ENCODE measurements at places on chromosomes 13 and 19. TPM values are rescaled to one million over a fixed set of nuclear protein-coding genes. Genes with fewer than 3 reads are reported as not detected.

GRCh38 chr13:79037197-79037596 is 368.9 kb downstream of the RBM26 start:
- no peaks in the 10 kb centered on the region for H3K4me1 ChIP-seq
- no peak overlapping the region for H3K27ac ChIP-seq
- no peak overlapping the region for H3K4me3 ChIP-seq
- no peak for DNase-seq

DNA sequence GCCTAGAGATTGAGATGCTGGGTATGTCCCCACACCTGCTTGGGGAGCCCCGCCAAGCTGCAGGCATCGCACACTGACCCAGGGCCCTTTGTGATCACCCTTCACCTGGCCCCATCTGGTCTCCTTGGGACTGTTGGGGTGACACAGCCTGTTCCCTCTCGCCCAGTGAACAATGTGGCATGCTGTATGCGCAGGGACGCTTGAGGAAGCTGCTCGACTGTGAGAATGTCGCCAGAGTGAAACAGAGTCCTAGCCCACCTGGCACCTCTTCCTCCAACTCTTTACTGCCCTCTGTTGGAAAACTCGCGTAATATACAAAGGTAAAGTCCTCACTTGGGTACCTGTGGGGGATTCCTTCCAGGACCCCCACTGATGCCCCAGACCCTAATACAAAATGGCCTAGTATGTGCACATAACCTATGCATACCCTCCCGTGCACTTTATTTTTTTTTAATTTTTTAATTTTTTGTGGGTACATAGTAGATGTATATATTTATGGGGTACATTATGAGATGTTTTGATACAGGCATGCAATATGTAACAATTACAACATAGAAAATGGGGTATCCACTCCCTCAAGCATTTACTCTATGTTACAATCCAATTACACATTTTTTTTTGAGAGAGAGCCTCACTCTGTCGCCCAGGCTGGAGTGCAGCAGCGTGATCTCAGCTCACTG is 9.0 kb downstream of the BLOC1S3 start:
- H3K27ac ChIP-seq, result no peak overlapping the region
- peaks cover 4% of the 10 kb centered on the region for H3K4me1 ChIP-seq
- no peaks in the 10 kb centered on the region for H3K27me3 ChIP-seq
- H3K36me3 ChIP-seq, result no peaks in the 10 kb centered on the region
- no peak for DNase-seq

GRCh38 chr13:45872566-45872965 is 21.0 kb upstream of the SIAH3 start:
- no peaks in the 10 kb centered on the region for H3K36me3 ChIP-seq
- DNase-seq, result no peak
- H3K27ac ChIP-seq, result peak overlapping the region; percentile 36
- H3K4me3 ChIP-seq, result no peak overlapping the region
- H3K27me3 ChIP-seq, result no peaks in the 10 kb centered on the region

GRCh38 chr19:46384396-46384795 is 29.0 kb downstream of the CCDC8 start:
- no peaks in the 10 kb centered on the region for H3K4me1 ChIP-seq
- no peak overlapping the region for H3K27ac ChIP-seq
- no peak for DNase-seq
- peaks cover 27% of the 10 kb centered on the region for H3K36me3 ChIP-seq

- DNase-seq, result no peak
- no peaks in the 10 kb centered on the region for H3K27me3 ChIP-seq
- no peaks in the 10 kb centered on the region for H3K36me3 ChIP-seq
- no peak overlapping the region for H3K27ac ChIP-seq
Measured at GRCh38 chr13:99377641-99378040, 70.4 kb upstream of the GPR183 start.

The NMRK2 gene
- not detected for polyA plus RNA-seq

The MZF1 gene
- 7.4 TPM for polyA plus RNA-seq

The RDH8 gene
- polyA plus RNA-seq, result not detected

GRCh38 chr13:63299866-63300394 is 1884.3 kb upstream of the PCDH20 start:
- H3K27me3 ChIP-seq, result no peaks in the 10 kb centered on the region
- DNase-seq, result no peak
- H3K4me1 ChIP-seq, result no peaks in the 10 kb centered on the region
- H3K27ac ChIP-seq, result no peak overlapping the region
- H3K36me3 ChIP-seq, result no peaks in the 10 kb centered on the region
- H3K4me3 ChIP-seq, result no peak overlapping the region

DNA sequence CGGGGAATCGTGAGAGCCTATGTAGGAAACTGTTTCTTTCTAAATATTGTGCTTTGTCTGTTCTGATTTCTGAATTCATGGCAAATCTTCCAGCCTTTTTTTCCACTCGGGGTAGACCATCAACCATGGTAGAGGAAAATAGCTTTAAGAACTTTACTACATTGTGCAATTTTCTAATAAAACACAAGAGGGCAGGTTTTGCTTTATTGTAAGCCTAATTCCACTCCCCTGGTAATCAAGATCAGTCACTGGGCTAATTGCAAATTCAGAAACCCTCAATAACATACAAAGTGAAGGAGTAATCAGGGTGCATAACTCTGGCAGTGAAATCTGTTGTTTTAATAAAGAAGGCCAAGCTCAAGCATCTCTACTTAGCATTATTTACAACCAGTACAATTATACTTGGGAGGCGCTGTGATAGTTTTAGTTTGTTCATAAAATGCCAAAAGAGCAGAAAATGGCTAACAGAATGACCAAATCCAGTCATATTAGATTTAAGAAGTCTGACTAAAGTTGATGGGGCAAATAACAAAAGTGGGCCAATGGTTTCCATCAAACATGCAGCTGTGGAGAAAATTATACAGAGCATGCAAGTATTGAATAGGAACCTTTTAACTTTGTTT is 43.8 kb downstream of the DCT start:
- DNase-seq, result peak; percentile 5
- no peaks in the 10 kb centered on the region for H3K27me3 ChIP-seq
- no peak overlapping the region for H3K27ac ChIP-seq
- H3K36me3 ChIP-seq, result no peaks in the 10 kb centered on the region

The CGB3 gene
- not detected for polyA plus RNA-seq

- H3K27me3 ChIP-seq, result no peaks in the 10 kb centered on the region
- no peaks in the 10 kb centered on the region for H3K4me1 ChIP-seq
- no peak for DNase-seq
Measured at GRCh38 chr19:30175987-30176386, 196.2 kb upstream of the ZNF536 start.
